Cerebellar nuclear complex (tissue), 1 donor: ENCODE measurements at places on chromosomes 16 and 17.

DNA sequence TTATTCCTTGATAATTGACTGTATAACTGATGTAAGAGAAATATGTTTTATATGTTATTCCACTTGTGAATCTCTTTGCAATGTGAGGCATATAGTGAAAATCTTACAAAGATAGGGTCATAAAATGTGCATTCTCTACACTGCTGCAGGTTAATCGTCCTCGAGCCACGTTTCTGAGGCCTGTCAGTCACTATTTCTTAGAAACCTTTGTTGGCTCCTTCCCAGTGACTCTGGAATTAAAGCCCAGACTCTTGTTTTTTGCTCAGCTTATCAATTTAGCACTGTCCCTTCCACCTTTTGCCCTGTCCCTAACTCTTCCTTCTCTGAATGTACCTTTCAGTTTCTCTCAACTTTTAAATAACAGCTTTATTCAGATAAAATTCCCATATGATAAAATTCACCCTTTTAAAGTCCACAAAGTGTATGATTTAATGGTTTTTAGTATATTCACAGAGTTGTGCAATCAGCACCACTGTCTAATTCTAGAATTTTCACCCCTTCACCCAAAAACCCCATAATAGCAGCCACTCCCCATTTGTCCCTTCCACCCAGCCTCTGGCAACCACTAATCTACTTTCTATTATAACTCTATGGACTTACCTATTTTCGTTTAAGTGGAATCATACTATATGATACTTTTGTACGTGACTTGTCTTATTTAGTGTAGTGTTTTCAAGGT, 8.6 kb downstream of the TNRC6A start:
- DNase-seq = no peak

DNA sequence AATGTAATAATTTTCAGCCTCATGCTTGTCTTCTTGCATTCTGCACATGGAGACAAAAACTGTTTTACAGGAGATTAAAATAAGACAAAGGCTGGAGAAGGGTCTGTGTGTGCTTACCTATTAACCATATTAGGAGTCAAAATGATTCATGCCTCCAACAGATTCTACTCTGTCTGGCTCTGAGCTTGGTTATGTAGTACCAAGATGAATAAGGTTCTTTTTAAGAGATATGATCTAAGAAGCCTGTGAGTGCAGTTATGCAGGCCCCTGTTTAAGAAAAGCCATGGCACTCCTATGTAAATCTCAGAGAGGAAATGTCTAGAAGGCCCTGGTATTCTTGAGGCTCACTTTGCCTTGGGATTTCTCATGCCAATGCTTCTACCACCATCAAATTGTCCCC, 486.6 kb upstream of the CDH11 start:
- no peak for DNase-seq

DNA sequence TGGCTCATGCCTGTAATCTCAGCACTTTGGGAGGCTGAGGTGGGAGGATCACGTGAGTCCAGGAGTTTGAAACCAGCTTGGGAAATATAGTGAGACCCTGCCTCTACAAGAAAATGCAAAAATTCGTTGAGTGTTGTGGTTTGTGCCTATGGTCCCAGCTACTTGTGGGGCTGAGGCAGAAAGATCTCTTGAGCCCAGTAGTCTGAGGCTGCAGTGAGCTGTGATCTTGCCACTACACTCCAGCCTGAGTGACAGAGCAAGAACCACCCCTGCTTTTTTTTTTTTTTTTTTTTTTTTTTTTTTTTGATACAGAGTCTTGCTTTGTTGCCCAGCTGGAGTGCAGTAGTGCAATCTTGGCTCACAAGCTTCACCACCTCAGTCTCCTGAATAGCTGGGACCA, 34.0 kb downstream of the ITGB3 start:
- no peak for DNase-seq

DNA sequence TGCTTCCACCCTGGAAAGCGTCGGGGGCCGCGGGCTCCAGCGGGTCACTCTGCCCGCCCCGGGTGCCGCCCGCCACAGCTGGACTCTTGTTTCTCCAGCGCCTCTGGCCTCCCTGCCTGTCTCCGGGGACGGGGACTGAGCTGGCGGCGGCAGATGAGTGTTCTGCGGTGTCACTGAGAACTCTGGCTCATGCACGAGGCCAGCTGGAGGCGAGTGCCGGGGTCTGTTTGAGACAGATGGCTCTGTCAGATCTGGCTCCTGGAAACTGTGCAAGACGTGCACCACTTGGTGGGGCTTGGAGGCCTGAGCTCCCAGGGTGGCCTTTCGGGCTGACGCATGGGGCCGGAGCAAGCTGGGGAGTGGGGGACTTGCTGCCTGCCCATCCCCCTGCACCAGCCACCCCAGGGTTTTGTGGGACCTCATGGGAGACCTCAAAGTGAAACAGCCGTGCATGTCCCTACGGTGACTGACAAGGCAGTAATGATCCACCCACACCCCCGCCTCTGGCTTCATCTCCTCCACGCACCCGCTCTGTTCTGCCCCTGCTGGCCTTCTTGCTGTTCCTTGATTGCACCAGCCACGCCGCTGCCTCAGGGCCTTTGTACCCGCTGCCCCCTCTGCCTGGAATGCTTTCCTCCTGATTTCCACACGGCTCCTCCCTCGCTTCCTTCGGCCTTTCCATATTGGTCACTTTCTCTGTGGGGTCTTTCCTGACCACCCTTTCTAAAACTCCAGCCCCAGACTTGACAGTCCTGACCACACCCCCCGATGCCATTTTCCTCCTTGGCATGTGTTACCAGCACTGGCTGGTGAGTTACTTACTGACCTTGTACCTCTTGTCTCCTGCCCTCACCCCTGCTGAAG, 174.9 kb upstream of the CIBAR2 start:
- DNase-seq = no peak

DNA sequence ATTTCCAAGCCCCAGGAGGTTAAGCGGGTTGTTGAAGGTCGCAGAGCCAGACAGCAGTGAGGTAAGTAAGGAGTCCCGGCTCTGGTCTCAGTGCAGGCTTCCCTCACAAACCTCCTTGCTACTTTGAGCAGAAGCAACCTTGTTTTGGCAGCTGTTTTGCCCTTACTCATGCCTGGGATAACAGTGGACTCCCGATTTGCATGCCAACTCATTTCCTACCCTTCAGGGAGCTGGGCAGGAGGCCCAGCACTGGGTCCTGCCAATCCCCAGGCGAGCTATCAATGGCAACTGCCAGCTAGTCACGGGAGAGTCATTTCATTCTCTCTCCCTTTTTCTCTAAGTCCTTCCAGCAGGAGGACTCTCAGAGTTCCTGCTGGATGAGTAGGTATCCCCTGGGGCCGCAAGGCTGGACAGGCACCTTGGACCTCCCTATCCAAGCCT, 72.0 kb upstream of the KSR1 start:
- peak; percentile 47 for DNase-seq

GRCh38 chr16:84730406-84731106, 30.8 kb downstream of the USP10 start:
- DNase-seq = no peak

DNA sequence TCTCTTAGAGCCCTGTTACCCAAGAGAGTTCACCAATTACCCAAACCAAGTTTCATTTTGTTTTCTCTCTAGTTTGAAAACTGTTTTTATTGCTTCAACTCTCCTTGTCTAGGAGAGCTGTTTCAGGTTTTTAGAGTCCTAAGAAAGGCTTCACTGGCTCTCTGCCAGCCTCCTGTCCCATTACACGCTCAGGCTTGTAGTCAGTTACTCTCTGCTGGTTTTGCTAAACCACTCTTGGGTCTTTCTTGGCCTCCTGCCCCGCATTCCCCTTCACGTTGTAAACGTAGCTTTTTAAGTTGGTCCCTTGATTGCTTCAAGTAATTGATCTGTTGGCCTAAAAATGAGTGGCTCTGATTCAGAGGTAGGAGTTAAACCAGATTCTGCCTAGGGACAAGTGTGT, 529.1 kb downstream of the MAF start:
- DNase-seq = no peak

DNA sequence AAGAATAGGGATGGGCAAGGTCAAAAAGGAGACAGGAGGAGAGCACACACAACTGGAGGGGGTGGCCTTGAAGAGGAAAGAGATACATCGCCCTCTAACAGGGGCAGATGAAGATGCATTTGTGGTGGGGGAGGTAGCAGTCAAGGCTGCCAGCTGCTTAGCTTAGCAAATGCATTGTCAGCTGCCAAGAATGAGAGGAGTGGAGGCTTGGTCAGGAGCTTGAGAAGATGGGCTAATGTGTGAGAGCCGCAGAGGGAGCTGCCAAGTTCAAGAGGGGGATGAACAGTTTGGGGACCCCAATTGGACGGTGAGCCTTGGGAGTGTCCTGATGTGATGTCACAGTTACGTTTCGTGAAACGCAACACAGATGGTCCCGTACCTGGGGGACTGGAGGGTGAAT, 28.9 kb upstream of the GNA13 start:
- DNase-seq = no peak

GRCh38 chr17:6177941-6178694, 107.9 kb downstream of the WSCD1 start:
- no peak for DNase-seq

DNA sequence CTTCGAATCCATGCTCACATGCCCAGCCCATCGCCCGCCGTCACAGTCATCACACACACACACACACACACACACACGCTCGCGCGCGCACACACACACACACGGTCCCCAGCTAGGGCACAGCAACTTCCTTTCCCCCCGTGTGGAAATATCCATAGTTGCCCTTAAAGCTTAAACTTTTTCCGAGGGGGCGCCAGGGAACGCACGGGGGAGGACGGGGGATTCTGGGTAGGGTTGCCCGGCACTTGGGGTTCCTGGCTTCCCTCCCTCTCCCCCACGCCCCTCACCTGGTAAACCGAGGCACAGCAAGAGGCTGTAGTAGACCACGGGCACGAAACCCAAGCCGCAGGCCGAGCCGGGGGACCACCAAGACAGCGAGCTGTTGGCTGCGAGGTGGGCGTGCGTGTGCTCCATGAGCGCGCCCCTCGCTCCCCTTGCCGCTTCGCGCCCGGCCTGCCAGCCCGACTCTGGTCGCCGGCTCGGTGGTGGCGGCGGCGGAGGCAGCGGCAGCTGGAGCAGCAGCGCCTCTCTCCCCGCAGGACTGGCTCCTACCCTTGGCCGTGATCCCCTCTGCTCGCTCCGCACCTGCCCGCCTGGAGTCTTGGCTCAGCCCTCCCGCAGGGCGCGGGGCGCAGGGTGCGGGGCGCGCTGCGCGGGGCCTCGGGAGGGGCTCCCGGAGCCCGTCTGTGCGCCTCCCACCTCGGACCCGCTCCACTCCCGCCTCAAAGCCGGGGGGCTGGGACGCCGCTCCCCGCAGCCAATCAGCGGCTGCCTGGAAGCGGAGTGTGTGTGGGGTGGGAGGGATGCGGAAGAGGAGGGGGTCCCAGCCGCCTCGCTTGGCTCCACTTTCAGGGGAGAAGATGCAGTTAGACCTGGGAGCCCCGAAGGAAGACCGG, at the start of gene GPR139:
GPR139 (minus strand) TSS at position 688 of the 896 bp plus-strand sequence; CDS start at position 414, 274 bp downstream.
- DNase-seq = no peak

- DNase-seq = no peak
Observed at GRCh38 chr17:78759203-78759968, 22.7 kb downstream of the CYTH1 start.

DNA sequence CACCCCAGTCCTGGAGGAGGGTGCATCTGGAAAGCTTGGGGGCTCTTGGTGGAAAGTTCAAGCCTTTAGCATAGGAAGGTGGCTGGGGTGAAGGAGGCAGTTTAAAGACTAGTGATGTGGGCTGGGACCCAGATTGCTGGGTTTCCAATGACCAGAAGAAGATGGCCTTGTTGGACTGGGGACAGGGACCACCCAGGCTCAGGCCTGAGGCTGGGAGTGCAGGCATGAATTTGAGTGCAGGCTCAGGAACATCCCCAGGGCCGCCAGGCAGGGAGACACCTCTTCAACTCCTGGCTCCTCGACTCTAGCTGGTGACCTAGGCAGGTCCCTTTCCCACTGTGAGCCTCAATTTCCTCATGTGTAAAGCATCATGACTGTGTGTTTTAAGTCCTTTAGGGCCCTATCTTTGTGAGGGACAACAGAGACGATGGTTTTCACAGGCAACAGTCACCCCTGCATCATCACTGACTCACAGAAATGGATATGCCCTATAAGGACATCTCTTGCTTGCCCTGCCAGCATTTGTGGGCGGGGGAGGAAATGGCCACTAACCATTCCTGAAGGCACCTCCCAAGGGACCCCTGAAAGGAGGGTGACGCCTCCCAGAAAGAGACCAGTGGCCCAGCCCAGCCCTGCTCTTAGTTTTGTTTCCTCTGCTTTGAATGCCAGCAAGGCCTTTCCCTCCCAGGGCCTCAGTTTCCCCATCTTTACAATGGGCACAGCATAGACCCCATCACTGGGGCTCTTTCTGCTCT, 11.1 kb downstream of the NLRC5 start:
- DNase-seq = no peak

DNA sequence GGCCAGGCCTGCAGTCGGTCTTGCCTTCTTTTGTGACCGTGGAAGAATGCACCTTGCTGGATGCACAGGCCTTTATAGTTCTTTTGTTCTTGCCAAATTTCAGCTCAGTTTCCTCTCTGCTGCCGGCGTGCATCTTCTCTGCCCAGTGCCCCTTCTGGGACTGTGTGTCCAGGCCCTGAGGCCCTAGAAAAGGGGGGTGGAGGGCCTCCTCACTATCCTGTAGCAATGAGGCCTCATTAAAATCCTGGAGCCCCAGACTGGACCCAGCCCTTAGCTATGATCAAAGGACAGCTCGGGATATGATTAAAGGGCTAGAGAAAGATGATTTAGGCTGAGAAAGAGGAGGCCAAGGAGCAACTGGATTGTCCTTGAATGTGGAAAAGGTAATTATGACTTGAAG, 229.8 kb downstream of the SEC14L1 start:
- no peak for DNase-seq

DNA sequence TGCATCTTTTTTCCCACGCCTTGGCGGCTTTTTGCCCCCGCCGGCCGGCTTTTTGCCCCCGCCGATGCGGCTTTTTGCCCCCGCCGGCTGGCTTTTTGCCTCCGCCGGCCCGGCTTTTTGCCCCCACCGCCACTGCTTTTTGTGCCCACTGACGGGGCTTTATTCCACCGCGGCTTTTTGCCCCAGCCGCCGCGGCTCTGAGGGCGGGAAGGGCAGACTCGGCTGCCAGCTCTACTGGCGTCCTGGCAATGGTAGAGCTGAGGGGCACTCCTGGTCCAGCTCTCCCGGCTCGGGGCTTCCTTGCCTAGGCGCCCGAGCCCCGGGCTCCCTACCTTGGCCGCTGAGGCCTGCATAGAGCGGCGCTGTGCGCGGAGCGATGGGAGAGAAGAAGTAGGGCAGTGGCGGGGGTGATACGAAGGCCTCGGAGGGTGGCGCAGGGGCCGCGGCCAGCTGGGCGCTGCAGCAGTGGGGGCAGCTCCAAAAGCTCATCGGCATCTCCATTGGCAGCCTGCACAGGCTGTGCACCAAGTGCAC, 591.4 kb downstream of the TP53TG3F start:
- DNase-seq = no peak

DNA sequence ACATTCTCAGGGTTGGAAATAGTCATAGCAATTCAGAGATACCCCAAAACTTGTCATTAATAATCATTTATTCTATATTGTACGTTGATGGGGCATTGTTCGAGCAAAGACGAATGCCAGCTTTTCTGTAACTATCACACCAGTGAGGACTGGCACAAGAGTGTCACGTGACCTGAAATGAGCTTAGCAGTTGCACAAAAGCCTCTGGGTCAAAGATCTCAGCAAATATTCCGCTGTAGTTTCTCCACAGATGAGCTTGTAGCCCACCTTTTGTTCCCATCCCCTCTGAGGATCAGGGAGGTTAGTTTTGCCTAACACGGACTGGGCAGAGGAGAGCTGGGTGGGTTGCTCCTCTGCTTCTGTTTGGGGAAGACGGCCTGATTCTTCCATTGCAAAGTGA, 18.2 kb downstream of the IRX3 start:
- no peak for DNase-seq
